ENCODE measurements at places on chromosomes 6 and 20.

GRCh38 chr6:40977695-40978094 lies 61.3 kb downstream of the UNC5CL start:
- DNase-seq, result no peak

DNA sequence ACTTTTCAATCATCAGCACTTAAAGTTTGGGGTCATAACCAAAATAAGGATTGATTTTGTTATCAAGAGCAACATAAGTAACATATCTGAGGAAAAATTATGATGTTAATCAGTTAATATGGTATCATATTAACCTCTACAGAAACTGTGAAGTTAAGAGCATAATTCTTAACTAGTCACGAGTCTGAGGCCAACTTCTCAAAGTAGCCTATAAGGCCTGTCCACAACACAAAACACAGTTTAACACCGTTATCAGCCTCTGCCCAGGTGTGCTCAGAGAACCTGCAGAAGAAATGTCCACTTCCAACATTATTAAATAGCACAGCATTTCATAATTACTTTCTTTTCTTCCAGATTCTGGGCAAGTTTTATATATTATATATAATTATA lies 1.1 kb downstream of the STX7 start:
- DNase-seq, result no peak

DNA sequence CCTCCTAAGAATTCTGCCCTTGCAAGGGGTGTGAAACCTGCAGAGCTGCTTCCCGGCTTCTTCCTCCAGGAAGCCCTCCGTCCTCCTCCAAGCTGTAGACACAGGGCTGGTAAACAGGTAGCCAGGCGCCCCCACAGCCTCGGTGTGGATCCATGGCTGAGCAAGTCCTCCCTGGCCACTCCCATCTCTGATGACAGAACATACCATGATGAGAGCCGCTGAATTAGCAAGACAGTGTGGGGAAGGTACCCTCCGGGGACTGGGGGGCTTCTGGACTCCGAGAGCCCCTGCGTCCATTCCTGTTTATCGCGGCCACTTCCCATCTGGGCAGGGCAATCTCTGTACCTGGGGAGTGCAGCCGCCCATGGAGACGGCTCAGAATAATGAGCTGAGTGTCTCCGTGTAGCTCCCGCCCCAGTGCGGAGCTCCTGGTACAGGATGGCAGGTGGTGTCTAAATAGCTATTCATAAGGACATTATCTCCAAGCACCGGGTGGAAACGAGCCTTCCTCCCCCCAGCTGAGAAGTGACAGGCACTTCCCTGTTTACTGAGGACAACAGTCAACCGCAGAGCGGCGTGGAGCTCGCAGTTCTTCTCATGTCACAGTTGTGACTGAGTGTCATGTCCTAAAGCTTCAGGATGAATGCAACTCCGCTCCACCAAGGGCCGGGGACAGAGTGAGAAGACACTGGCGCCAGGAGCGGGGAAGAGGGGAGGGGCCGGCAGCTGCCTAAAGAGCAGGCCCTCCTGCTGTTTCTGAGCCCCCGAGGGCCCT lies 22.7 kb upstream of the NTSR1 start:
- DNase-seq, result peak; percentile 75

- no peak for DNase-seq
Measured at GRCh38 chr6:154161689-154162088, 122.6 kb downstream of the OPRM1 start.

DNA sequence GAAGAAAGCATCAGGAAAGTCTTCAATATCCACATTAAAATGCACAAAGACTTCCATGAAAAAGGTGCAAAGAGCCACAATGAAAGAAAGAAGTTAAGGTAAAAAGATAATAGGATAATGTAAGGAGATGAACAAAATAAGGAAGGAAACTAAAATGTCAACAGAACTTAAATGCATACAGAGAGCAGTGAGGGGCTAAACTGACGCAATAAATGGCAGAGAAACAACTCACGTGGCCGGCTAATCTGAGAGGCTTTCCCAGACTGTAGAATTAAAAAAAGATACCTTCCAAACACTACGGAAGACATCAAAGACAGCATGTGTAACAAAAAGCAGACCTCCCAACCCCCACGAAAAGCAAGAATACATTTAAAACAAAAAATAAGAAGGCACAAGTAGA lies 73.7 kb downstream of the GMDS start:
- no peak for DNase-seq

DNA sequence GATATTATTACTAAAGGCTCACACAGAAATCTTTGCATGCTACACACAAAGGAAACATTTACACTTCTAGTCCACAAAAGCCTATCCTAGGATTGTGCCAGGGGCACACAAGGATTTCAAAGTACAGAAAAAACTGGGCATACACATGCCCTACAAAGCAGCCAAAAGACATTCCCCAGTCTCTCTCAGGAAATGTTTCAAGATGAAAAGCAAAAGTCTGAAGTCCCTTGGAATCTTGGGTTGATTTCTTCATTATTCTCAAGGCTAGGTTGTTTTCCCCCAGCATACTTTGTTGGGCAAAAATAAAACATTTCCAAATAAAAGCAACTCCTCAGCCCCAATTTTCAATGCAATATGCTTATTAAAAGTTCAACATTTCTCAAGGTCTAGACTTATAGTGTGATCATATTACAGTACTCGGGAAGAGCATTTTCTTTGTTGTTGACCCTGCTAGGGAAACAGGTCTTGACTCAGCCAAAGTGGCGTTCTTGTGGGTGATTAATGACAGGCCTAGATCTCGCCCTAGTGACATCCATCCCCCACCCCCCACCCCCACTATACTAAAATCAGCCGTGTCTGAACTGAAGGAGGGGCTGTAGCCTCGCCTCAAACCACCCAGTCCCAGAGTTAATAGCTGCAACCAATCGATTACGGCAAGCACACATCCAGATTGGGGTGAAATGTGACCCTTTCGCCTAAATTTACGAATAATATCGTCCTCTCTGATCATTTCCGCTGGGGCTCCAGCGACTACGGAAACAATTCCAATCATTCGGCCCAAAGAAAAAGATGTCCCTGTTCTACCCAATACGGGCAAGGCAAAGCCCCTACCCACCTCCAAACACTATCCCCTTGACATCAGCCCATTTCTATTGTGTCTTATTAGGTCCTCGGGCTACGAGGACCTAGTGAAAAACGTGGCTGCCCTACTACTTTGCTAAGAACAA lies 1.4 kb downstream of the AKIRIN2 start:
- DNase-seq, result peak; percentile 21

DNA sequence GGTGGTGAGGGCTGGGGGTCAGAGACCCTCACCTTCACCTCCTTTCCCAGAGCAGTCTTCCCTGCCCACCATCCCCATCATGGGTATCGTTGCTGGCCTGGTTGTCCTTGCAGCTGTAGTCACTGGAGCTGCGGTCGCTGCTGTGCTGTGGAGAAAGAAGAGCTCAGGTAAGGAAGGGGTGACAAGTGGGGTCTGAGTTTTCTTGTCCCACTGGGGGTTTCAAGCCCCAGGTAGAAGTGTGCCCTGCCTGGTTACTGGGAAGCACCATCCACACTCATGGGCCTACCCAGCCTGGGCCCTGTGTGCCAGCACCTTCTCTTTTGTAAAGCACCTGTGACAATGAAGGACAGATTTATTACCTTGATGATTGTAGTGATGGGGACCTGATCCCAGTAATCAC lies 2.1 kb downstream of the HLA-G start:
- no peak for DNase-seq

GRCh38 chr6:106694343-106694742 lies 65.0 kb downstream of the QRSL1 start:
- DNase-seq, result no peak

GRCh38 chr6:159989492-159990480 lies 20.9 kb downstream of the IGF2R start:
- no peak for DNase-seq

DNA sequence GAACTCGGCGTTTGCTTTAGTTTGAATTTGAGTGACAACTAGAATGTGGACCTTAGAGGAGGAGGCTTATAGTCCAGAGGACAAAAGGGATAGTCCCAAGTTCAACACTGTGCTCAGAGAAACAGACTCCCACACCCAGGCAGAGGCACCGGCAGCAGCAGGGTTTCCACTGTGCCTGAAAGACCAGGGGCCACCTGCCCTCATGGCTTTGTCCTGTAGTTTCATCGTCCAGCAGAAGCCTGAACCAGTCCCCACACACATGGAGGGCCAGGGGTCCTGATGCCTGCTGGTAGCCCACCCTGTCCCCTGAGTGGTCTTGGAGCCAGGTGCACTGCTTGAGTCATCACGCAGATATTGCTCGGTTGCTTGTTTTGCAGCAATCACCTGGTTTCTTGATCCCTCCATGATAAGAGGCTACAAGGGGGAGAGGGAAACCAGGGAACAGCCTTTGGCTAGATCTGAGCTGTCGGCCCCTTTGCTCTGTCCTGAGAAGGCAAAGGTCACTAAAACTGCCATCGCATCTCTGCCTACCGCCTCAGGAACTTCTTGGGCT lies 7.2 kb upstream of the ACSS1 start:
- DNase-seq, result no peak

GRCh38 chr6:7919871-7920270 lies 9.3 kb upstream of the TXNDC5 start:
- no peak for DNase-seq

GRCh38 chr6:41509580-41509979 lies 36.6 kb upstream of the FOXP4 start:
- no peak for DNase-seq

DNA sequence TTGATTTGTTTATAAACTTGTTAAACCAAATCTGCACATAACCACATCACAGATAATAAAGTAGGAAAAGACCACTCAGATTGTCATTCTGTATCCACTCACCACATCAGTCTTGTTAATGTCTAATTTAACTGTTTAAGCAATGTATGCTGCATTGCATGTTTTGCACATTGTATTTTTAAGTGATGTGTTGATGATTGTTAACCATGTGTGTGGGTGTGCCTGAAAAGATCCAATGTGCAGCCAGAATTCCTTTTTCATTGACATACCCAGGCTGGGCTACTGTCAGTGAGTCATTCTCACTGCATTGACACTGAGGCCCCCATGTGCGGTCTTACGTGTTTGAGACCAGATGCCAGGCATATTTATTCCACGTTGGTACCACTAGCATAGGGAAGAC lies 167.3 kb downstream of the TRMT11 start:
- DNase-seq, result no peak

- no peak for DNase-seq
Measured at GRCh38 chr6:109345986-109346385, 36.3 kb downstream of the CD164 start.

- DNase-seq, result no peak
Measured at GRCh38 chr20:21312813-21313474, 9.8 kb downstream of the XRN2 start.

DNA sequence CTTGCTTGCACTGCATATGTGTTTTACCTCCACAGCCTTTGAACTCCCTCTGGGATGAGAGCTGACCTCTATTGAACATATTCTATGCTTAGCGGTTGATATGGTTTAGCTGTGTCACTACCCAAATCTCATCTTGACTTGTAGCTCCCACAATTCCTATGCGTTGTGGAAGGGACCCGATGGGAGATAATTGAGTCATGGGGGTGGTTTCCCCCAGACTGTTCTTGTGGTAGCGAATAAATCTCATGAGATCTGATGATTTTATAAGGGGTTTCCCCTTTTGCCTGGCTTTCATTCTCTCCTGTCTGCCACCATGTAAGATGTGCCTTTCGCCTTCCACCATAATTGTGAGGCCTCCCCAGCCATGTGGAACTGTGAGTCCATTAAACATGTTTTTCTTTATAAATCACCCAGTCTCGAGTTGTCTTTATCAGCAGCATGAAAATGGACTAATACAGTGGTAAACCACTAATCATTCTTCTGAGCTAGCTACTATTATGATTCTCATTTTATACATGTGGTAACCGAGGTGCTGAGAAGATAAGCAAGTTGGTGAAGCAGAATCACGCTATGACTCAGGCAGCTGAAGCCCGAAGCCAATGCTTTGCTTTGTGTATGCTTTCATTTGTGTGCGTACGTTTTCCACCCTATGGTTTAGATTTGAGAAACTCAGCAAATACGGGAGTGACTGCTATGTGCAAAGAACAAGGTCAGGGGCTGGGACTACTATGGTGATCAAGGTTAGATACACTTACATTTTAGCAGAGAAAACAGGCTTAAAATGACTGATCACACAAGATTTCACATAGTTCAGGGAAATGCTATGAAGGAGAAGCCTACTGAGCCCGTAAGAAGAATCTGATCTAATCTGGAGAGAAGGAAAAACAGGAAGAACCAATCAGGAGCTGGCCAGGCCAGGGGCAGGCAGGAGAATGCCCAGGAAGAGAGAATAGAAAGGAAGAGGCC lies 363.5 kb downstream of the ESR1 start:
- DNase-seq, result no peak

DNA sequence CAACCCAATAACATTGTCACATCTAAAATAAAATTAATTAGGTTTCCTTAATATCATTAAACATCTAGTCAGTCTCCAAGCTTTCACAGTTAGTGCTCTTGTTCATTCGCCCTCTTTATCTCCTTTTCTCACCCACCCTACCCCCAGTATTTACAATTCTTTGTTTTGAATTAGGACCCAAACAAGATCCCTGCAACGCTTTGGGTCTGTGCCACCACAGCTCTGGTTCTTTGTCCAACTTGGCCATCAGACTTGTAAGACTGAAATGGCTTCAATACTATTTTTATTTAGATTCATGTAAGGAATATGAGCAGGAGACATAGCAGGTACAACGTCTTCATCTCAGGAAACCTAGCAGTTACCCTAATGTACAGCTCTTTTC lies 276.5 kb downstream of the CDKAL1 start:
- DNase-seq, result no peak

GRCh38 chr6:159693894-159694545 lies 979 bp upstream of the SOD2 start:
- no peak for DNase-seq

GRCh38 chr6:37399795-37400490 lies 33.1 kb upstream of the CMTR1 start:
- no peak for DNase-seq
